ENCODE measurements at places on chromosomes 3 and 15.

- peak; percentile 87 for DNase-seq
Measured at GRCh38 chr3:129316248-129317013, 37.8 kb downstream of the HMCES start.

- DNase-seq, result no peak
Measured at GRCh38 chr15:62874959-62875625, 167.5 kb upstream of the TPM1 start.

DNA sequence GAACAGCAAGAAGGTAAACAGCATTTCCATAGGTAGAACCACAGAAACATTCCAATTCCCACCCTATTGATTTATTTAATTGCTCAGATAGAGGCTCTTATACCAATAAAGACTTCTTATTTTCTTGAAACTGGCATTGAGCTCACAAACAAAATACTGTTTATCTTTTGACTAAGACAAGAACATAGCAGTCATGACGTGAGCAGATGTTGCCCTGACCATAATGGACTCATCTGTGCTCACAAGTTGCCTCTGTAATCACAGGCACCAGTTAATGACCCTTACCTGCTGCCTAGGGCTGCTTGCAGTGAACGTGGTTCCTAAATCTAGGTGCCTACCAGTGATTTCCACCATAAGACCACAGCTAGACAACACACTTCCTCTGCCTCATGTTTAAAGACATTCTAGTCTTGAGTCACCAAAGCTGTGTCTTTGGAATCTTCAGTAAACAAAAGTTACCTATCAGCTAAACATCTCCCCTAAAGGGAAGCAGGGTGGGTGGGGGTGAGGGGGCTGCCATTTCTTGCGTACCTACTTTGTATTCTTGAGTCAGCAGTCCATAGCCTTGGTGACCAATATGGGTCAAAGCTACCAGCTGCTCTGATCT, 2.1 kb downstream of the FYCO1 start:
- no peak for DNase-seq

DNA sequence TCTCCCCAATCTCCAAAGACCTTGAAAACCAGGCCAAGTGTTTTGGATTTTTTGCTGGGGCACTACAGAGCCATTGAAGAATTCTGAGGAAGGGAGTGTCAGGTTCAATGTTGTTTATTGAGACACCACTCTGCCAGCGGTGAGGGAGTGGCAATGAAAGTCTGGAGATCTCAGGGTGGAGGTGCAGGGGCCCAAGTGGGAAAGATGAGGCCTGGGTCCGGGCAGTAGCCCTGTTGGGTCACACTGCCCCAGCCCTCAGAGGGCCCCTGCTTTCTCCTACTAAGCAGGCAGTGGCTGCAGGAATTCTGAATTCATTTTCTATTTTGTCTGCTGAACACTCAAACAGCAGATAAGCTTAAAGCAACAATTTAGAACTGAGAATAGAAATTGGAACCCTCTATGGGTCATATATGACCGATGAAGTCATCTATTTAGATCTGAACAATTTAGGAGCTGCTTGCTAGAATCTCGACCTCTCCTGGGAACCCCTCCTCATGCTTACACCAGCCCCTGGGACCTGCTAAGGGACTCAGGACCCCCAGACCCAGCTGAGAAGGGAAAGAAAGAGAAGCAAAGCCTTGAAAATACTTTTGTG, 17.9 kb downstream of the HRH1 start:
- DNase-seq, result no peak

DNA sequence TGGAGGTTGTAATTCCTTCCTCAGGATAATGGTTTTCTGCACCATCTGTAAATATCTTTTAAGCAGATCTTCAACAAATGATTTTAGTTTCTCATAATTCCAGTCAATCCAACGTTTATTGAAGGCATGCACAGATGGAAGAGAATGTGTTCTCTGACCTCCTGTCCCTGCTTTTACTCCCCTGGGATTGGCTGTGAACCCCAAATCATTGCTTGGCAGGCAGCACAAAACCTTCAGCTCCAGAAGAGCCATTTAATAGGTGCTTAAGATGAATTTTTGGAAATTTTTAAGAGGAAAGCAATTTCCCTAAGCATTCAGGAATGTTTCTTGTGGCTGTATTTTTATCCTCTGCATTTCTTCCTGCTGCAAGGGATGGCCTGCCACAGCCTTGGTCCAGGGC, 25.5 kb upstream of the THSD4 start:
- no peak for DNase-seq

GRCh38 chr15:52257734-52258062, 37.9 kb downstream of the MYO5C start:
- DNase-seq, result no peak

DNA sequence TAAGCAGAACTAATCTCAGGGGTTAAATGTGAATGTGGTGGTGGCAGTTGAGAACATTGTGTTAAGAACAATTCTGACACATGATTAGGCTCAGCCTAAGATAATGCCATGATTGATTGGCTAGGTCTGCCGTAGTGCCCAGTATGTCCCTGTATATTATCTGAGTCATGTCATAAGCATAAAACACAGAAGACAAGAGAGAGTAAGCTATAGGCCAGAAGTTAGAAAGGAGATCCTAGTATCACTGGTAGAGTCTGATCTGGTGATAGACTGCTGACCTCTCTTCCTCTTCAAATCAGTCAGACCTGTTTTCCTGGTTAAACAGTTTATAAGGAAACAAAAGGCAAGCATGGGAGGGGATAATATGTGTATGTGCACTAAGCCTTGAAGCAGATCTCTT, 30.1 kb upstream of the ATP8B4 start:
- DNase-seq, result no peak

DNA sequence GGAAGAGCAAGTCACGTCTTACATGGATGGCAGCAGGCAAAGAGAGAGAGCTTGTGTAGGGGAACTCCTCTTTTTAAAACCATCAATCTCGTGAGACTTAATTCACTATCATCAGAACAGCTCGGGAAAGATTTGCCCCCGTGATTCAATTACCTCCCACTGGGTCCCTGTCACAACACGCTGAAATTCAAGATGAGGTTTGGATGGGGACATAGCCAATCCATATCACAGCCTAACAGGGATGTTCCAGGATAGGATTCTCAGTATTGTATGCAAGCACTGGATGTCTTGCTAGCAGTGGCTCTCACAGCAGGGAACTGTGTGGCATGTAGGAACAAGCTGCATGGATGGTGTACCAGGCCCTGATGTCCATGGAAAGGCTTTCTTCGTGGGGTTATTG, 47.8 kb upstream of the SLC24A5 start:
- DNase-seq, result no peak

- no peak for DNase-seq
Measured at GRCh38 chr15:79067969-79068368, 22.6 kb downstream of the RASGRF1 start.

DNA sequence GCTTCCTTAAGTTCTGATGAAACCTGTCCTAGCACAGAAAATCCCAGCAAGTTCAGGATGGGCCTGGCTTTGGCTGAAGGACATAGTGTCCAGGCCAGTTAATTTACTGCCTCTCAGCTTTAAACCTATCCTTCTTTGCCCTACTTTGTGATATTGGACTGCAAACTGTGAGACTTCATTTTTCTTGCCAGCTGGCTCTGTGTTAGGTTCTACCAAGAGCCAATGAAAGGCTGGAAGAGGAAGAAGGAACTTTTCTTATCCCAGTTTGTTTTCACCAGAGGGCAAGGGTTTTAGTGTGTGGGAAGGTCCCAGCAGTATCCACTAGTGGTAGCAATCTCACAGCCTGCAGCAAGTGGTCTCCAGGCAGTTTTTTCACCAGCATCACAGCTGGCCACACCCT, 18.2 kb downstream of the DCUN1D1 start:
- DNase-seq, result no peak

DNA sequence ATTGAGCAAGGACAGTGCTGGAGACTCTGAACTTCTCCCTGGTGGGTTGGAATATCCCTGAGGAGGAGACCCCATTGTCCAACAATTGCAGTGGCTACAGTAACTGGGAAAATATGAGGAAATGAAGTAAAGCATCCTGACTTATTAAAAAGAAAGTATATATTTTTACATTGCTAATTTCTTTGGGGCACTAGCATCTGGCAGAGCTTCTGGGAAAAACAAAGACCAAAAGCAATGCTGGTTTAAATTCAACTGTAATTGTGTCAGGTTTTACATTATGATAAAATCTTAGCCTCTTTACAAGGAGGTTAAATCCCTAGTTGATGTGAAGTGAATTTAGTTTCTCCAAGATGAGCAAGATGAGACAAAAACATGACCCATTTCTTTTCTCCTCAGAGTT, 454.0 kb upstream of the RBMS3 start:
- no peak for DNase-seq

DNA sequence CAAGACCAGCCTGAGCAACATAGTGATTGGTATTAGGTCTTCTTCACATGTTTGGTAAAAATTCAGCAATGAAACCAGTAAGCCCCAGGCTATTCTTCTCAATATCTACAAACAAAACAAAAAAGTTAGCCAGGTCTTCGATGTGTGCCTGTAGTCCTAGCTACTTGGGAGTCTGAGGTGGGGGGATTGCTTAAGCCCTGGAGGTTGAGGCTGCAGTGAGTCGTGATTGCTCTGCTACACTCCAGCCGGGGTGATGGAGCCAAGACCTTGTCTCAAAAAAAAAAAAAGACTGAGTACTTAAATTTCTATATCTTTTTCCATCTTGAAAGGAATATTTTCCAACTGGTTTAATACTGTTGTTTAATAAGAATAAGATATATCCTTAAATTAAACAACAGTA, 106.8 kb downstream of the MBNL1 start:
- DNase-seq, result no peak

- no peak for DNase-seq
Measured at GRCh38 chr3:150391161-150391560, 16.9 kb upstream of the TSC22D2 start.

DNA sequence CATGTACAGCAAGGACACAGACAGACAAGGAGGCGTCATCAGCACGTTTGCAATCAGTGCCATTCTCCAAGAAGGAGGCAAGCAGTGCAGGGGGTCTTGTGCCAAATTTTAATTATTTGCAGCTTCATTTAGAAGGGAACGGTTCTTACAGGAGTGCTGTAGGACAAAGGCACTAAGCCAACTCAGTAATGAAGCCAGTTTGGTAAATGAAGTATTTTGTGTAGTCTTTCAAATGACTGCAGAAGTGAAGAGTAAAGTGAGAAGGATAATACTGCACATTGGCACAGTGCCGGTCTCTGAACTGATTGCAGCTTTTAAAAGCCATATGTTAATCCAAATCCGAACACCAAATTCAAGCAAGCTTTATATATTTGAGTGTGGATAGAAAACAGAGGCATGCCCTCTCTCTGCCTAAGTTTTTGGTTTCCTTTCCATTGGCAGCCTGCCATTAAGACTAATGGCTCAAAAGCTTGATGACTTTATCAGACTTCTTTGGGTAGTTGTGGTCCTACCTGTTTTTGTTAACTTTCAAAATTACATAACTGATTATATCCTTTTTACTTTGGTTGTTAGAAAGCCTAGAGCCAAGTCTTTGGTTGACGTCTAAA, 101.3 kb downstream of the SENP2 start:
- no peak for DNase-seq

DNA sequence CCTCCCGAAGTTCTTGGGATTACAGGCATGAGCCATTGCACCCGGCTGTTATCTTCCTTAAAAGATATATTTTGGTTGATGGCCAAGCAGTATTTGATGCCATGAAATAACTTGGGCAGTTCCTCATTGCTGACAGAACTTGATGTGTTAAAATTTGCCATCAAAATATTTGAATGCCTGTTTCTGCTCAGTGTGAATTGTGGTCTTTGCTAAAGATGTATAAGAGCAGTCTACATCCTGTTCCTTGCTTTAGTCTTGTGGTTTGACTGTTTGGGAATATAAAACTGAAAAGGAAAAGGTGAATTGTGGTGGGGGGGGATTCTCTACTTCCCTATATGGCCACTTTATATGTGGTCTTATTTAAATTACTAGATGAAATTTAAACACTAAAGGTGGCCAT, 14.0 kb downstream of the TRIM71 start:
- no peak for DNase-seq

GRCh38 chr3:141231952-141232823, 563 bp downstream of the PXYLP1 start:
- DNase-seq, result no peak

DNA sequence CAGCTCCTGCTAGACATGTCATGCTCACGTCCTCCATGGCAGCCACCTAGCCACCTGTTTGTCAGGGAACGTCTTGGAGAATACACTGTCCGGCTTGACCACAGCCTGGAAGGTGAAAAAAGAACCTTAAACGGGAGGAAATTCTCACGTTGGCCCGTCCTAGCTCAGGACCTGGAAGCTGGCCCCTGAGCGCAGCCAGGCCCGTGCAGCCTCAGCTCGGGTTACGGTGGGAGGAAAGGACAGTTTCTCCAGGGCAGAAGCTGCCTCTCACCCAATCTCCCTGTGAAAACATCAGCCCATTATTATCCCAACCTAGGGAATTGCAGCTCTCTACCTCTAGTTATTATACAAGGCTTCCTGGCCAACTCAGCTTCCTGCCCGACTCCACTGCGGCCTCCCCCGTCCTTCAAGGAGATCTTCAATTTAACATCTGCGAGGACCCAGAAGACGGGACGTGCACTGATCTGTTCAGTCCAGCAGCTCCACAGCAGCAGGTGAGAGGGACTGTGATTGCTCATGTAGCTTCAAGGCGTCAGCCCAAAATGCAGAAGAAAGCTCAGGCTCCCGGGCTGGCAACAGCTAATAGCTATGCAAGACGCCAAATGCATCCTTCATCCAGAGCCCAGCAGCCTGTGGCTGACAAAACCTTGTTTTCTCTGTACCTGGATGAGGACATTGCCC, 84.7 kb downstream of the ADAMTS17 start:
- DNase-seq, result no peak

GRCh38 chr3:172591876-172592771, 68.9 kb upstream of the TNFSF10 start:
- no peak for DNase-seq

GRCh38 chr3:182412066-182412465, 381.2 kb upstream of the ATP11B start:
- DNase-seq, result no peak

GRCh38 chr3:52771334-52771681, 568 bp upstream of the NEK4 start:
- no peak for DNase-seq

DNA sequence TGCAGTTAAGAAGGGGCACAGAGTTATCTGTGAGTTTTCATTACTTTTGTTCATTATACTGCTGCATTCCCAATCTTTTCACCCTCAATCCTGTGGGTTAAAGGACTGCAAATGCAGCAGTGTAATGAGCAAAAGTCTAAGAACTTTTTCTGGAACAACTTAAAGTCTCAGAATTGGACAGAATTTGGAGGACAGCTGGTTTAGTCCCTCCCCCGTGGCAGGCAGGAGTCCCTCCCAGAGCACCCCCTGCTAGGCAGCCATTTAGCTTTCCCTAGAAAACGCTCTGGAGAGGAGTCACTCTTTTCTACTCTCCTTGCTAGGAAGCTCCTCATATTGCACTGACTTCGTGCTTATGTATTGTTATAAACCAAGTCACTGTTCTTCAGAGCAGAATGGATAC, 156.3 kb upstream of the UBE2E1 start:
- DNase-seq, result no peak

All from hippocampal formation (tissue), 2 donors.